NCI-H1105 (cell line): ENCODE measurements at places on chromosomes 5 and 9.

DNA sequence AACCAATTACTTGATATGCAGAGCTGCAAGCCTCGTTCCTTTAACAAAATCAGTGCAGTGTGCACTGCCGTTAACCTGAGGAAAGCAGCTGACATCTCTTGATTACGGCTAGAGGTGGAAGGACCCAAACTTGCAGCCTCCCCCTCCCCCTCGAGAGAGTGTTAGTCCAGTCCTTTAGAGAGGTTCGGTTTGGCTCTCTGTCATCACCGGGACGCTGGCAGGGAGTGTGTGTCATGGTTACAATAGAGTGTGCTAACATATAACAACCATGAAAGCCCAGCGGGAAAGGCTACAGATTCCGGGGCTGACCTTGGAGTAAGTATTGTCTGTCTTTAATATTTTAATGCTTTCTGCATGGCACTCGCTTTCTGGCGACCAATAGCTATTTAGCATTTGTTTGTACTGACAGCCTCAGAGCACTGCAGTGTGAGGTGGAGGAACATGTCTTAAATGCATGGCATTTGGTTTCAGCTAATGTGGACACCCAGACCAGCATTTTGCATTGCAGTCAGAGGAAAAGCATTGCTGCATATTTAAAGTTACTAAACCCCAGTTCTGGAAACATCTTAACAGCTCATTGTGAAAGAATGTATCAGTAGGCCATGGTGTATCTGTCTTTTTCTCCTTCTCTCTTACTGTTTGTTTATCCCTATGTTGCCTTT, 237.5 kb downstream of the CD180 start:
- no peak for DNase-seq

DNA sequence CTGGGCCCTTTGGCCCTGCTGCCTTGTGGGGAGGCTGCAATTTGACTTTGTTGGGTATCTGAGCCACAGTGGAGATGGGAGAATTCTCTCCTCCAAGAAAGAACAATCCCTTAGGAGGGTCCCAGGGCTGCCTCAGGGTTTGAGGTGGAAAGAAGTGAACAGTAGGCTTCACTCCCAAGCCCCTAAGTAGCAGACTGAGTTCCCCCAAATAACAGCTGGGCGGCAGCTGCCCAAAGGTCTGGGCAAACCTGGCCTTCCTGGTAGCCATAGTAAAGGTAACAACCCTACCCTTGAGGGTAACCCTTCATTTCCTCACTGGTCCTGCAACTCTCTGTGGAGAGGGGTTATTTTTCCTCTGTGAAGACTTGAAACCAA, 746 bp downstream of the RGS3 start:
- DNase-seq, result no peak

GRCh38 chr9:15354713-15355112, 47.7 kb upstream of the TTC39B start:
- no peak for DNase-seq

DNA sequence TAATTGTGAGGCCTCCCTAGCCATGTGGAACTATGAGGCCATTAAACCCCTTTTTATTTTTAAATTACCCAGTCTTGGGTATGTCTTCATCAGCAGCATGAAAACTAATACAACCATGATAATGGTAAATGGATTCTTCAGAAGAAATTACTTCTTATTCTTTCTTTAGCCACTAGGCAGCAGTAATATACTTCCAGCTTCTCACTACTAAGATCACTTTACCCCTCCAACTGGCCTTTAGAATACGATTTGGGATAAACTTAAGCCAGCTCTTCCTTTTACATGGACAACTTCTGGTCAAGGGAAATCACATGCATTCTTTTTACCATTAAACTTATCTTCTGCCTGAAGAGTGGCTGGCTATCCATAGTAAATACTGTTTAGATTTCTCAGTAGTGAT, 355.4 kb downstream of the MAN2A1 start:
- DNase-seq, result no peak

DNA sequence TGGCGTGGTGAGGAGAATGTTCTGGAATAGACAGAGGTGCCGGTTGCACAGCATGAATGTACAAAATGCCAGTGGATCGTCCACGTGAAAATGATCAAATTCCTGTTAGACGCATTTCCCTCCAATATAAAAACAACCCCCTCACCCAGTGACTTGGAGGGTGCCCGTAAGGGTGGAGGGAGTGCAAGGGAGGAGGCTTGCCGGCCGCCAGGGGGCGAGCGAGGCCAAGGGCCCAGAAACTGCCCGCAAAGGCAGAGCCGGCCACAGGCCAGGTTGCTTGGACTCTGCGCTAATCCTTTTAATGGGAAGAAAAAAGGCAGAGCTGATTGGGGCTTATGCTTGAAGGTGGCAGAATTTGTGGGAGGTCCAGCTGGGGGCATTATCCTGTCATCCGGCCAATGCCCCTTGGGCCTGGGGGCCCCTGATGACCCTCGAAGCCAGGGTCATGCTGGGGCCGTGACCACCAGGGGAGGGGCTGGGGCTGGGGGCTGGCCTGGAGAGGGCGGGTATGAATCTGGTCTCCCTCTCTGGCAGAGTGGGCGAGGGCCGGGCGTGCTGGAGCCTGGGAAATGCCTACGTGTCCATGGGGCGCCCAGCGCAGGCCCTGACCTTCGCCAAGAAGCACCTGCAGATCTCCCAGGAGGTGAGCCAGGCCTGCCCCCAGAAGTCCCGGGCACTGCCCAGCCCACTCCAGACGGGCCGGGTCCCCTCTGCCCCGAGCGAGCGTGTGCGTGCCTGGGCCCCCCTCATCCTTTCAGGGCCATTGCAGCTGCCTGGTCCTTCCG, 12.0 kb downstream of the GPSM1 start:
- no peak for DNase-seq

DNA sequence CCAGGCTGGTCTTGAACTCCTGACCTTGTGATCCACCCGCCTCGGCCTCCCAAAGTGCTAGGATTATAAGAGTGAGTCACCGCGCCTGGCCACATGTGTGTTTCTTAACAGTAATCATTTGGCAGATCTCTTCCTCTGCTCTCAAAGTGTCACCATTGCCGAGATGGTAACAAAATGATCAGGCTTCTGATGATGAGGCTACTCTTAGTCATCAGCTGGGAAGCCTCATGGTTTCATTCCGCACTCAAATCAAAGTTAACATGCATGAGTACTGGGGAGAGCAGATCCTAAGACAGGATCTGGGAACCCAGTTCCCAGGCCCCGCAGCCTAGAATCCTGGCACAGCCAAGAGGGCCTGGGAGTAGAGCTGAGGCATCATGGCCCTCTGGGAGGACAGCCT, 27.4 kb downstream of the BARHL1 start:
- no peak for DNase-seq

DNA sequence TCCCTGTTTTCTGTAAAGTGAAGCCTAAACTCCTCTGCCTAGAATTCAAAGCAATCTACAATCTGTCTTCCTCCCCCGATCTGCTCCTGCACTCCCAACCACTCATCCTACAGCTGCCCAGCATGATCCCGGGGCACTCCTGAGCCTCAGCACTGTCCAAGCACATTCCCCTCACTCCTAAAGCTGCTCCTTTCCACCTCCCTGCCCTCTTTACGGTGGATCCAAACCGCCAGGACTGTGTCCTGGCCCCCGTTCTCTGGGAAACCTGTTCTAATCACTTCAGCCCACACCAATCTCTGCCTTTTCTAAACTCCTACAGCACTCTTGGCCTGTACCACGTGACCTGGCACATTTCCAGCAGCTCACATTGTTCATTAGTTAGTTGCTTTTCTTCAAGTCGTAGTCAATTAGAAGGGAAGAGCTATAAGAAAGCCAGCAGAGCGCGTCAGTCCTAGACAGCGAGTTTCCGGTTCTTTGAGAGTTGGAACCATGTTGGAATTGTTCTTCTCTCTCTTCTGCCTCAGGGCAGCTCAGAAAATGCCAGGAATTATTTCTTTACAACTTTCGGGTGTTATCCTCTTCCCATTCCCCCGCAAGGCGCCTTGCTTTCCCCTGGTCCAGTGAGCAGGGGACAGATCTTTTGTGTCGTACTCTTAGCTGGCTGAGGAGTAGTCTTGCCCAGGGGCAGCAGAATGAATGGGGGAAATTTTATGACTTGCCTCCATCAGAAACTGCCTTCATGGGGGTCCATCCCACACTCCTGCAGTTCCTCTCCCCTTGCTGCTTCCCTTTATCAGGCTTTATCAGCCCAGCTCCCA, 60.7 kb downstream of the NRG2 start:
- no peak for DNase-seq
